Renal cortex interstitium (tissue), 15 donors: ENCODE measurements at places on chromosomes 11 and 22. TPM values are rescaled to one million over a fixed set of nuclear protein-coding genes. Genes with fewer than 3 reads are reported as not detected.

DNA sequence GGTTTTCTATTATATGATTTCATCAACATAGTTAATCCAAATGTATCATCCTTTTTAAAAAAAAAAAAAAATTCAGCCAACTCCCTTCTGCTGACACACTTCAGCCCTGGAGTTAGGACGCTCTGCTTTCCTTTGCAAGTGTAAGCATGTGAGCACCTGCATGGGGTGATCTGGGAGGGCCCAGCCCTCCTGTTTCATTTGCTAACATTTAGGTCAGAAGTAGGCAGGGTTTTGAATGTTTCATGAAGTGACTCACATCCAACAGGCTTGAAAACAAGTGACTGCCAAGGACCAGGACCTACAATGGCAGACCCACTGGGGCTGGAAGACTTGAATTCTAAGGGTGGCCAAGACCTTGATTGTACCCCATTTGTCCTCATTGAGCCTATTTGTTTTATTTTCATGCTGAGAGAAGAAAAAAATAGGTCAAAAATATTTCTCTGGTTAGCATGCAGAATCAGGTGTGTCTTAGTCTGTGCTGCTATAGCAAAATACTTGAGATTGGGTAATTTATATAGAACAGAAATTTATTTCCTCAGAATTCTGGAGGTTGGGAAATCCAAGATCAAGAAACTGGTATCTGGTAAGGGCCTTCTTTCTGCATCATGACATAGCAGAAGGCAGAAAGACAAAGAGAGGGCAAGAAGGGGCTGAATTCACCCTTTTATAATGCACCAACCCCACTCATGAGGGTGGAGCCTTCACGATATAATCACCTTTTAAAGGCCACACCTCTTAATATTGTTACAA is 137.6 kb downstream of the CD44 start:
- DNase-seq, result no peak

DNA sequence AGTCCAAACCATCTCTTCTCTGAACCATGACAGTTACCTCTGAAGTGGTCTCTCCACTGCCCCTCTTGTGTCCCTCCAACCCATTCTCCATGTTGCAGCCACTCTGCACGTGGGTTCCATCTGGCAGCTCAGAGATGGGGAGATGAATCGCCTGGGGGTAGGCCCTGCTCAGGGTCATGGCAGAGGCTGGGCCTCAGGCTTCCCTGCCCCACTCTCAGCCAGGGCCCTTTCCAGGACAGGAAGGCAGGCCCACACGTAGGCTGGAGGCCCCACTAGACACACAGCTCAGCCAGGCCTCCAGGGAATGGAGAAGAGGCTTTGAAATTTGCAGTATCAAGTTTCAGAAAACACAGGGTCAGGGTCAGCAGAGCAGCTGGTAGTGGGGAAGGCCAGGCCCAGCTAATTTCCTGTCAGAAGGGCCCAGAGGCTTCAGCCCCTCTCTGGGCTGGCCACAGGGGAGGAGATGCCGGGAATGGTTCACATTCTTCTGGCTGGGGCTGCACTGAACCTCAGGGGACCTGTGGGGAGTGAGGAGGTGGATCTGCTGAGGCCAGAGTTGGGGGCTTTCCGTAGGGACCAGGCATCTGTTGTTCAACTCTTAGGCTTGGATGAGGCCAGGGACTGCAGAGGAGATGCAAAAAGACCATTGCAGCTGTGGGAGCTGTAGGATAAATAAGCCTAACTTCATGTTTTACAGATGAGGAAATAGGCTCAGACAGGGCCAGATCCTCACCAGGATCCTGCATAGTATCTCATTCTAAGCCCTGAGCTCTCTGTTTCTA is 101.6 kb downstream of the SWAP70 start:
- peak; percentile 71 for DNase-seq

The CSKMT gene
- polyA plus RNA-seq, result 4.6 TPM

The MRGPRX4 gene
- polyA plus RNA-seq, result not detected

The KDM4E gene
- 0.30 TPM for polyA plus RNA-seq

The CHRM1 gene
- polyA plus RNA-seq, result 0.09 TPM

GRCh38 chr11:43718373-43718772 is 37.8 kb downstream of the HSD17B12 start:
- no peak for DNase-seq

GRCh38 chr11:79845002-79845709 is 404.3 kb upstream of the TENM4 start:
- no peak for DNase-seq

DNA sequence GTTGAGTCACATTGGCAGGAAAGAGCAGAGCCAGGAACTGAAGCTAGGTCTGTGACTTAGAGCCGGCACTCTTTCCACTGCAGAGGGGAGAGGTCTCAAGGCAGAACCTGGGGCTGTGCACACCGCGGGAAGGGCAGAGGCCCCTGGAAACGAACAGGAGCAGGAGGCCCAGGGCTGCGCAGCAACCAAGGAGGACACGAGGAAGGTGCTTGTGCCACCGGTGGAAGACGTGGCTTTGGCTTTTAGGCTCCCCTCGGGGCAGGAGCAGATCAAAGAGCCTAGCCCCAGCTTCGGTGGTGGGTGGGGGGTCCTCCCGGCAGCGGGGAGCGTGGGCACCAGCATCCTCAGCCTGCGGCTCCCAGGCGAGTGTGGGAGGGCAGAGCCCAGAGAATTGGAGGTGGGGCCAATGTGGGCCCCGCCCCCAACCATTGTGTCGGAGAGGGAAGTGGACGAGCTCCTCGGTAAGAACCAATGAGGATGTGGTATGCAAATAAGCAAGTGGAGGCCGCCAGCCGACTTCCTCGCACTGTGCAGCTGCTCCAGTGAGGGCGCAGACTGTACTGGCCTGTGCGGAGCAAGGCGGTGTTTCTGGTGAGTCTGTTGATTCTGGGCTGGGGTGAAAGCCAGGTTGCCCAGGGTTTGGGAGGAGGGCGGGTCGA is at the start of gene CCDC116:
Gene CCDC116, plus strand, starts transcription at position 524 of the 659 bp plus-strand sequence. CDS start 422 bp downstream, outside the sequence.
- no peak for DNase-seq

- no peak for DNase-seq
Observed at GRCh38 chr11:132080127-132080526, 709.7 kb downstream of the NTM start.

The C11orf97 gene
- 0.24 TPM for polyA plus RNA-seq

GRCh38 chr22:40838486-40838885 is 18.0 kb downstream of the ST13 start:
- DNase-seq, result no peak

DNA sequence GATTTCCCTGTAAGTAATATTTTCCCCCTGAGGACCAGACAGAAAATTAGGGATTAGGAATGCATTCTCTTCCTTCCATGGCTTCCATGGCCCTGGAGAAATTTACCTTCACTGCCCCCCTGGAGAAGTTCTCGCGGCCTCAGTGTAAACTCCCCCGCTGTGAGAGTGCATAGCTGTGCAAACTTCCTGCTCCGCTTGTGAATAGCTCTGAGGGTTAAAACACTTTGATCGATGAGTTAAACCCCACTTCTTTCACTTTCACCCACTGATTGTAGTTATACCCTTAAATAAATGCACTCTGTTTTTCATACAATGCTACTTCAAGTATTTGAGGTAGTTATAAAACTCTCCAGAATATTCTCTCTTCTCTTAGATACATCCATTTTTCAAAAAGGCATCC is 190.8 kb downstream of the DSCAML1 start:
- DNase-seq, result no peak

DNA sequence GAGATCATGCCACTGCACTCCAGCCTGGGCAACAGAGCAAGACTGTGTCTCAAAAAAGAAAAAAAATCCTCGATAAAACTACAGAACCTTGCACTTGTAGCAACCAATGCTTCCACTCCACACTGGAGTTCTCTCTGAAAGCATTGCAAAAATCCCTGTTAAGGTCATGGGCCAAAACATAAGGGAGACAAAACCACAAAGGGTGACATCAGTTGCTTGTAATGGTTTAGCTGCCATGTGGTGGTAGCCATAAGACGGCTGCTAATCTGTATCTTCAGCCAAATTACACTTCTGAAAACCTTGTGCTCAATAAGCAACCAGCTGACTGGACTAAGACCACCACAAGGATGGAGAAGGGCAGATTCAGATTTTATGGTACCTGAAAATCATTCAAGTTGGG is 20.6 kb upstream of the TPH1 start:
- no peak for DNase-seq

The CYTH4 gene
- 4.9 TPM for polyA plus RNA-seq

DNA sequence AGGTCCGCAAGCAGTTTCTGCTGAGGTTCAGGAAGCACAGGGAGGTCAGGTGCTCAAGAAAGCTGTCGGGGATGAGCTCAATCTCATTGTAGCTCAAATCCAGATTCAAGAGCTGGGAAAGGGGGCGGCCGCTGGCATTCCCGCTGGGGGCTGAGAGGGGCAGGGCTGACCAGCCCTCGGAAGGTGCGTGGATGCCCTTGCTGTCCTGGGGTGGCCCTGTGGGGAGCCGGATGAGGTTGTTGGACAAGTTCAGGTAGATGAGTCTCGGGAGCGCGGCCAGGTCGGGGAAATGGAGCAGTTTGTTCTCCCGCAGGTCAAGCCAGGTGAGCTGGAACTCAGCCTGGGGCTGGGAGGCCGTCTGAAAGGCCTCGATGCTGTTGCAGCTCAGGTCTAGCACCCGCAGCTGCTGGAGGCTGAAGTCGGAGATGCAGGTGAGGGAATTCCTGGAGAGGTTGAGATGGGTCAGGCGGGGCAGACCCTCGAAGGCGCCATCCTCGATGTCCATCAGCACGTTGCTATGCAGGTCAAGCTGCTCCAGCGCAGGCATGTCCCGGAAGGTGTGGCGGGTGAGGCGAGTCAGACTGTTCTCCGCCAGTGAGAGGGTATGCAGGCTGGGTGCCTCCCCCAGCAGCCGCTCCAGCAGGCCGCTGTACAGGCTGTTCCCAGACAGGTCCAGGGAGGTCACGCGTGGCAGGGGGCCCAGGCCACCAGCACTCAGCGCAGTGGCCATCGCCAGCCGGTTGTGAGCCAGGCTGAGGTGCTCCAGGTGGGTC is 9.8 kb downstream of the LRRC32 start:
- no peak for DNase-seq

The UPK2 gene
- 6.0 TPM for polyA plus RNA-seq

DNA sequence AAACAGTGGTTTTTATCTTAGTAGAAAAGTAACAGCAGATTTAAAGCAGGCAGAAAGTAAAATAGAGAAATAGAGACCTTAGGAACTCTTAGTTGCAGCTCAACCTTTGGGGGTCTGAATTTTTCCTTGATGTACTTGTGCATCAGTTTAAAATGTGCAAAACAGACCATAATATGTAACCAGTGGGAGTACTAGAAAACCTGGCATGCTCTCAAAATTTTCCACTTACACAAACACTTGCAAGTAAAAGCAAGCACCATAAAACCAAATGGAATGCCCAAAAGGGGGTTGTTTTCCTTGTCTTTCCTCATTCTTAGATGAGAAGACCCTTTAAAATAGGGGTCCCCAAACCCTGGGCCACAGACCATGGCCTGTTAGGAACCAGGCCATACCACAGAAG is 12.9 kb upstream of the MRGPRE start:
- no peak for DNase-seq

- DNase-seq, result no peak
Observed at GRCh38 chr11:8597182-8597581, 3.2 kb upstream of the STK33 start.

The CDC42BPG gene
- 5.8 TPM for polyA plus RNA-seq

The VPS11 gene
- polyA plus RNA-seq, result 49.5 TPM

GRCh38 chr22:50046019-50046415 is 12.1 kb downstream of the TTLL8 start:
- no peak for DNase-seq

The LBHD1 gene
- polyA plus RNA-seq, result 6.4 TPM

GRCh38 chr22:29291215-29291614 is 15.2 kb upstream of the GAS2L1 start:
- DNase-seq, result no peak

The GRAMD4 gene
- 21.5 TPM for polyA plus RNA-seq
